WERI-Rb-1 (cell line): ENCODE measurements at places on chromosomes 3 and 15.

DNA sequence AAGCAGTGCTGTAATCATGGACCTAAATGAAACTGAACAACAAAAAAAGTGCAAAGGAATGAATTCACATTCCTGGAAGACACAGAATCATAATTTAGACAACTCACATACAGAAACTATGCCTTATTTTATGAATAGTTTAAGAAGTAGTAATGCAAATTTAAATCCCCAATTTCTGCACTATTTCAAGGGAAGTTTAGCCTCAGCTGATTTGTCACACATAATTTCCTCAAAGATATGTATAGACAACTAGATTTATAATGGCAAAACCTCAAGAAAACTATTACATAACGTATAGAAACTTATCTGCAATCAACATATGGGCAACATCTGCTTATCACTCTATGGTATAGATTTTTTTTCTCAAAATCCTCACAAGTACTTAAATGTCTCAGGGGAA, 7.8 kb upstream of the PTX3 start:
- DNase-seq = no peak

- DNase-seq = no peak
Observed at GRCh38 chr15:65258375-65259262, 28.1 kb downstream of the PARP16 start.

- DNase-seq = peak; percentile 64
Observed at GRCh38 chr15:74631935-74632560, 16.4 kb downstream of the CLK3 start.

GRCh38 chr3:105923140-105923539, 54.3 kb upstream of the CBLB start:
- DNase-seq = no peak

DNA sequence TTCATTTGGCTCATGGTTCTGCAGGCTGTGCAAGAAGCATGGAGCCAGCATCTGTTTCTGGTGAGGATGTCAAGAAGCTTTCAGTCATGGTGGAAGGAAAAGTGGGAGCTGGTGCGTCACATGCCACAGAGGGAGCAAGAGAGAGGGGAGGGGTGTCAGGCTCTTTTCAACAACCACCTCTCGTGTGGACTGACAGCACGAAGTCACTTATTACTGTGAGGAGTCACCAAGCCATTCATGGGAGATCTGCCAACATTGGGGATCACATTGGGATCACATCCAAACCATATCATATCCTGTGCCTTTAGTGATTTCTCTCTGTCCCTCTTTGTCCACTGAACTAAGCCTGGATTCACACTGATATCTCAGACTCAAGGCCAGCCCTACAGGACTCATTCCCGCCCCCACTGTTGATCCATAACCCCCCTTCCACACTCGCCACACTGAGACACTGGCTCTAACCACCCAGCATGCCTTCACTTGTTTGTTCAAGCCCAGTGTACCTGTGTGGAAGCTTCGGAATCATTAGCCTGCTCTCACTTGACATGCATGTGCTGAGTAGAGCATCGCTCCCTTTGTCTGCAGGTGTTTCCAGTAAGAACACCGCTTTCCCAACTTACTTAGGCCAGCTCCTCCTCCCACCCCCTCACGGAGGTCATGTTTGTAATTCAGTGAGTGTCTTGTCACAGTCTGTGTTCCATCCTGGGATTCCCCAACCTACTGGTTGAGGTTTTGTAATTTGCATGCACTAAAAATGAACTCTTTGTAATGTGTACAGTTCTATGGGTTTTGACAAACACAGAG, 132.2 kb downstream of the KLF13 start:
- DNase-seq = no peak

GRCh38 chr3:16472593-16472992, 40.9 kb downstream of the RFTN1 start:
- no peak for DNase-seq

DNA sequence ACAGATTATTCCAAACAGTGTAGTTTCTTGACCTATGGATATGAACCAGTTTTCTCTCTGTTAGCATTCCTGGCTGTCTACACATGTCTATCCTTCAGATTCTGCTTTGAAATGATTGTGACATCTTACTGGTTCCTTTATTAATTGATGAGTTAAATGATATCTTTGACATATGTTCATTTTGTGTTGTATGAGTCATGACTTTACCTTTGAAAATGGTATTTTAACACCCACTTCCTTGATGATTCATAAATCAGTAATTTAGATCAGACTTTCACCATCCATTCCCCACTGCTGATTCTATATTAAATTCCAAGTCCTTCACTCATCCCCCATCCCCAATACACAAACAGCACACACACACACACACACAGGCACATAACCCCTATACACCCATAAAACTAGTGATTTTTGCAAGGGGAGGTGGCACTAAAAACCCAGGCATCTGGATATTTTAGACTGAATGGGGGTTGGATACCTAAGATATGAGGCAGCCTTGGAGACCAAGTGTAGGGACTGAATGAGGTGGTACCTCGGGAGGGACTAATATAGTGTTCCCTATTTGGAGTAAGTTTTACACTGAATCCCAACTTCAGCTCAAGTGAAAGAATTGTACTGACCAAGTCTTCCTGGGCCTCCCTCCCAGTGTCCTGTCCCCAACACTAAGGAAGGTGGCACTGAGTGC, 9.7 kb downstream of the CCK start:
- DNase-seq = no peak

DNA sequence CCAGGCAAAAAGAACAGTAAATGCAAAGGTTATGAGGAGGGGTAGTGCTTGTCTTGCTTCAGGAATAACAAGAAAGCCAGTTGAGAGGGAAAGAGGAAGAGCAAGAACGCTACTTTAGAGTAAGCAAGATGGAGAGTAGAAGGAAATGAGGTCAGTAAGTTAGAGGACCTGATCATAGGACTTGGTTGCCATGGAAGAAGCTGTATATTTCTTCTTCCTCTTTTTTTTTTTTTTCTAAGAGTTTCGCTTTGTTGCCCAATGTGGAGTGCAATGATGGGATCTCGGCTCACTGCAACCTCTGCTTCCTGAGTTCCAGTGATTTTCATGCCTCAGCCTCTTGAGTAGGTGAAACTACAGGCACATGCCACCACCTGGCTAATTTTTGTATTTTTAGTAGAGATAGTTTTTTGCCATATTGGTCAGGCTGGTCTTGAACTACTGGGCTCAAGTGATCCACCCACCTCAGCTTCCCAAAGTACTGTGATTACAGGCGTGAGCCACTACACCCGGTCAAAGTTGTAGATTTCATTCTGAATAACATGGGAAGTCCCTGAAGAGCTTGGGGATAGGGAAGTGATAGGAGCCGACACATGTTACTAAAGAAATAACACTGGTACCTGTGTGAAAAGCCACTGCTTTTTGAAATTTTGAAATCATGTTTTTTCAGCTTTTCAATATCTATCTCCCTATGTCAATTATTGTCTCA, 527.9 kb upstream of the NAALADL2 start:
- no peak for DNase-seq

DNA sequence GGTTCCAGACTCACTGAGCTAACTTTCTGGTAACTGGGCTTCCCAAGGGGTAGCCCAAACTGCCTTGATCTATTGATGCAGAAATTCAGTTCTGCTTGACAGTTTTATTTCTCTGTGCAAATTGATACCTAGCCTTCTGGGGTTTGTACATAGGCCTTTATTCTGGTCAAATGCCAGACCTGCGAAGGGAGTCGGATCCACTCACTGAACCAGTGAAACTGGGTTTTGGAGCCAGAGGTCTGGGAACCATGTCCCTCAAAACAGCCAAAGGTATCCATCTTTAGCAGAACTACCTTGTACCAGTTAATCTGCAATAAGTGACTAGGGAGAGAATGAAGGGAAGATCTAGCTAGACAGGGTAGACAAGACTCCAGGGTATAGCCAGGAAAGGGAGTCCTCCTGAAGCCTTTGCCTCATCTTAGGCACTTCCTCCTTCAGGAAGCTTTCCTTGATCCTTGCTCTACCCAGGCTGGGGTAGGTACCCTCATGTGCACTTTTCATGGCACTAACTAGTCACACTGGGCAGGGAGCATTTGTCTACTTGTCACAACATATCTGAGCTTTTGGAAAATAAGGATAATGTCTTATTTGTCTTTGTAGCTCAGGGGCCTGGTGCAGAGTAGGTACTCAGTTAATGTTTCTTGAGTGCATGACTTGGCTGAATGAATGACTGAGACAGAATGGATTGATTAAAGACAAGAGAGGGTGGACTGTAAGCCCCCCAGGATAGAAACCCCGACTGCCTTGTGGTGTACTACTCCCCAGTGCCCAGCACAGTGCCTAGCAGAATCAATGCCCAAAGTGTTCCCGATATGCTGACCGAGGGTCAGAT, 1.4 kb upstream of the SNX33 start:
- DNase-seq = no peak

- DNase-seq = no peak
Observed at GRCh38 chr15:100861511-100861991, 18.1 kb upstream of the ALDH1A3 start.

DNA sequence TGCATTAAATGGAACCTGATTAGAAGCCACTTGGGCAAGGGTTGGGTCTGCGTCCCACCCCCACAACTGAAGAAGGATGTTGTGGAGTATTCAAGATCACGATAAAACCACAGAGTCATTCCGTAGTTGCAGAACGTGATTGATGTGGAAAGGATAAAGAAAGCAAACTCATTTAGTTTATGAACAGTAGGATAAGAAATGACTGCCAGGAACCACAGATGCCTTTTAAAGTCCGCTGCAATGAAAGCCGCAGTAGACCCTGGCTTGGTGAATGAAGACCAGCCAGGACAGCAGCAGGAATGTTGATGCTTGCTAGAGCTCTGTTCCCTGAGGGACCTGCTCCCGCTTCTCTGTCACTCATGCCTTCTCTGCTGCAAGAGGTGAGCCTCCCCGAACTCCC, 111.5 kb downstream of the GABRG3 start:
- DNase-seq = no peak
